ENCODE measurements at places on chromosomes 4 and X. TPM values are rescaled to one million over a fixed set of nuclear protein-coding genes. Genes with fewer than 3 reads are reported as not detected.

- no peak for DNase-seq
These were observed 78.1 kb downstream of the HTRA3 start for GRCh38 chr4:8347660-8348059.

TEX11 gene
- total RNA-seq = not detected

KLHL13 gene
- 46.9 TPM for total RNA-seq

GRCh38 chrX:29435396-29435795 lies 780.0 kb upstream of the MAGEB2 start:
- DNase-seq = no peak

GRCh38 chr4:1081689-1082040 lies 31.7 kb downstream of the RNF212 start:
- no peak for DNase-seq

DNA sequence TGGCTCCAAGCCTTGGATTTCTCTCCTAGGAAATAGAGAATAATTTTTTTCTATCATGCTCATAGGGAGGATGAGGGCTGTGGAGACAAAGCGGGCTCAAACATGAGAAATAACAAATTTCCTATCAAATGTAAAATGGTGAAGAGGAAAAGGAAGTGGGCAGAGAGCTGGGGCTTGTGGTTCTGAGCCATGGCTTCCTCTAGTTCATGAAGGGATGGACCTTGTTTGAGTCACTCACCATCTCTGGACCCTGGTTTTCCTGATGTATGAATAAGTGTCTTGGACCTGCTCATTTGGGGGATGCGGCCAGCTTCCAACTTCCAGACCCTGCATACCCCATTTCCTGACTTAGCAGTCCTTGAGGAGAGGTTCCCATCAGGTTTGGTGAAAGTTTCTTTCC lies 63.0 kb downstream of the MSX1 start:
- DNase-seq = no peak

USP46 gene
- total RNA-seq = 72.4 TPM

FGF13 gene
- 34.2 TPM for total RNA-seq

CXXC4 gene
- total RNA-seq = 21.8 TPM

DNA sequence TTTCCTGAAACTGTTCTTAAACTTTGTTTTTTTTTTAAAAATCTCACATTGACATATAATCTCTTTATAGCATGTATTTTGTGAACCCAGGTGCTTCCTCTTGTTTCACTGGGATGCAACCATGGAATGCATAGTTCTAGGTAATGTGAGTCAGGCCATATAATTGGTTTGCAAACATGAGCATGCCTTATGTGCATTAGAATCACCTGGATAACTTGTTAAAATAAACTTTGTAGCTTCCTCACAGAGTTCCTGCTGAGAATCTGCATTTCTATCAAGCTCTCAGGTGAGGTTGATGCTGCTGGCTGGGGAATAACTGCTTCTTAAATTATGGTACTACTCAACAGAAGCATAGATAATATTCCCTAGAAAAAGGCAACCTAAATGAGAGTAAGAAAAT lies 940.3 kb upstream of the LCORL start:
- DNase-seq = no peak

EPHA5 gene
- total RNA-seq = 108 TPM

SCLT1 gene
- total RNA-seq = 15.6 TPM

ADGRG2 gene
- 0.39 TPM for total RNA-seq

- no peak for DNase-seq
These were observed 40.7 kb downstream of the ANXA3 start for GRCh38 chr4:78592088-78592783.

NAP1L3 gene
- 16.9 TPM for total RNA-seq

GRCh38 chr4:119626420-119626819 lies 2.2 kb downstream of the PDE5A start:
- DNase-seq = no peak

- DNase-seq = no peak
These were observed 99.6 kb downstream of the PCDH18 start for GRCh38 chr4:137432446-137433311.

CCDC110 gene
- 1.3 TPM for total RNA-seq

BLOC1S4 gene
- total RNA-seq = 22.5 TPM

PALLD gene
- 37.5 TPM for total RNA-seq

FOXR2 gene
- total RNA-seq = not detected

GRCh38 chr4:30295652-30296051 lies 424.5 kb upstream of the PCDH7 start:
- no peak for DNase-seq

GRCh38 chr4:182717788-182718583 lies 199.2 kb downstream of the DCTD start:
- DNase-seq = no peak

- DNase-seq = no peak
These were observed 150.9 kb downstream of the BCOR start for GRCh38 chrX:39946822-39947221.

DNA sequence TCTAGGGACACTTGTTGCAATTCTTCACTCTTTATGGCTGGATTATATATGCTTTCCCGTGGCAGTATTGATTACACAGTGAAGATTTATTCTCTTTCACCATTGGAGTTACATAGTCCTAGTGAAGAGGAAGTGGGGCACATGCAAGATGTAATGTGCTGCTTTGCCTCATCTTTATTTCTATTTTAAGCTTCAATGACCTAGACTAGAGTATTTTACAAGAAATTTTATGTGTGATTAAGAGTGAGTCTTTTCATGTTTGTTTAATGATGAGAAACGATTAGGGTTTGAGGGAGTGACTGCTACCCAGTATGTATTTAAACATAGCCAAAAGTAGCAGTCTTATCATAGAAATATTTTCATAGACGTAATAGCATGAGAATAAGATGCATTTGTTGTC lies 30.8 kb downstream of the DIAPH2 start:
- no peak for DNase-seq

DNA sequence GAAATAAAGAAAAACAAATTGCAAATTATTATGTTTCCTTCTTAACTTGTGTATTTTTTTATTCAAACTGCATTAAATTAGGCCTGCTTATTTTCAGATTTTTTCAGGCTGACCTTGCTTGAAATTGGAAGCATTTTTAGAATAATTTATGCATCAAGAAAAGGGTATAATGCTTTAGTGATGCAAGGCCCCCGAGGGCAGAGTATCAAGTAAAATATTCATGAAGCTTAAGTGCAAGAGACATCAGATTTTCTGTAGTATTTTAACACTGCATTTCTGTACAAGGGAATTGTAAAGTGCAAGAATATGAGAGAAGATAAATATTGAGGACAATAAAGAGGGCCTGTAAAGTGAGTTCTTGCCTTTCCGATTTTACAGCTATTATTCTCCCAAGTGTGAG lies 485.8 kb upstream of the ATOH1 start:
- no peak for DNase-seq

DNA sequence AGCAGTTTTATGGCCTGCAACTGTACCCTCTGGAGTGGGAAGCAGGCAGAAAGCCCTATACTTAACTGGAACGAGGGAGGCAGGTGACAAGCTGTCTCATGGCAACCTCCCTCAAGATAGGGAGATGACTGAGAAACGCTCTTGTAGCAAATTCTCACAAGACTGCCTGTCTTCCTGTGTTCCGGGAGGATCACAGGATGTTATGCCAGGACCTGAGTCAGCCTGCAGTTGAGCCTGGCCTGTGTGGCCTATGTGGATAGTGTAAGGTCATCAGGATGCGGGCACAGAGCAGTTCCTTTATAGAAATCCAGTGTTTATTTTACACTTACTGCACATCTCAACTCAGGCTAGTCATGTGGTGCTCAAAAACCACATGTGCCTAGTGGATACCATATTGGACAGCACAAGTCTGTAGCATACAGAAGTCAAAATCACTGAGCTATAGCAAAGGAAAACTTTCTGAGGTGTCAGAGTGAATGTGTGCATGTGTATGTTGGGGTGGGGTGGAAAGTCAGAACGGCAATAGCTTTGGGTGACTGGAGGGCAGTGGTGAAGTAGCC lies 25.2 kb downstream of the TAF7L start:
- no peak for DNase-seq

DNA sequence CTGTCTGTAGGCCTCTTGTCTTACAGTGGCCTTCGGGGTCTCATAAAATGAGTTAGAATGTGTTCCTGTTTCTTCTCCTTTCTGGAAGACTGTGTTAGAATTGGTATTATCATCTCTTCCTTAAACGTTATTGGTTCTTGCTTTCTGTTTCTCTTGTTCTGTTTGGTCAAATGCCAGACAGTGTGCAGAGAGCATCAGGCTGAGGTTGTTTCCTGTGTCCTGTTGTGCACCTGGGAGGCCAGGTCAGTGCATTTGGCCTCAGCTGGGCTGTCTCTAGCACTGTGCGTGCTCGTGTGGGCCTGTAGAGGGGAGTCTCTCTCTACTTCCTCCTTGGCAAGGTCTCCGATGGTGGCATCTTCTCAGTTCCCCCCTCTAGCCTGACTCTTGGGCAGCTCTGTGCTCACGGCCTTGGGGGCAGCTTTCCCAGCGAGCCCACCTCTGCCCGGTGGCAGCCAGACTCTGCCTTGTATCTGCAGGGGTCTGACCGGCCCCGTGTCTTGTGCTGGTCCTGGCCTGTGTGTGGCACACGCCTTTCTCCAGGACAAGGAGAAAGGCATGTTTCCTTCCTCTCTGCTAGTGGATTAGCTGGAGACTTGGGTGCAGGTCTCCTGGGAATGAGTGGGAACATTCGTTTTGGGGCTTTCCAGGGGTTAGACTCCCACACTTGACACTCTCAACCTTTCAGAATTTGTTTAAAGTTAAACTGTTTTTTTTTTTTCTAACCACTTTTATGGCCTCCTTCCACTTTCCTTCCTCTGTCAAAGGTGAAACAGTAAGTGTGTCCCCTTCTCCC lies 62.3 kb downstream of the FAM193A start:
- DNase-seq = no peak

DNA sequence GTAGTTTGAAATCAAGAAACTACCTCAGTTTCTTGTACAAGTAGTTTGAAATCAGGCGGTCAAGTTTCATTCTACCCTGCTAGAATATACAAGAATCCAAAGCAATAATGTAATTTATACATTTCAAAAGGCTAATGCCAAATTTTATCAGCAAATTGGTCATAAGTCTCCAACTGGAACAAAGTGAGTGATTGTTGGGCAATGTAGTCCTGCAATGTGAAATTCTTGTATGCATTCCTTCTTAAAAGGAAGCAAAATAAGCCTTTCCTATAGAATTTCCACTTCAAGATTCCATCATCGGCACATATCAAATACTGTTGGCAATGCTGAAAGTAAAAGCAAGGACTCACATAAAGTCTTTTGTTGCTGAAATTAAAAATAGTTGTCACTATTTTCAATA lies 334.9 kb downstream of the IL1RAPL1 start:
- no peak for DNase-seq

GRCh38 chr4:110198435-110199416 lies at the start of gene ELOVL6:
ELOVL6 (minus strand) TSS chr4:110198615; CDS start chr4:110198335, 280 bp downstream.
- DNase-seq = peak; percentile 82

DNA sequence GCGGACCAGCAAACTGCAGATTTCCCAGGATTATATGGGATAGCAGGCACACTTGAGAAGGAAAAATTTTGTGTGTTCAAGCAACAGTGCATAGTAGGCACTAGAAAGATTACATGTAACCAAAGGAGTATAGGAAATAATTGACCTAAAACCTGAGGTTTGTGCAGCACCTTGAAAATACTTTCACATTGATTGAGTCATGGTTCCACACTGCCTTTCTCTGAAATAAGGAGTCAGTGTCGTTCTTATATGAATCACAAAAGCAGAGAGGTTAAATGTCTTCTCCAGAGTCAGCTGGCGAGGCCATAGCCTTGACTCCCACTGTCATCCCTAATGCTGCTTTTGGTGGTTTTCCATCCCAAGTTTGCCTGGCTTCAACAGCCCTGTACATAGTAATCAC lies 138.9 kb downstream of the SOWAHB start:
- no peak for DNase-seq

DNA sequence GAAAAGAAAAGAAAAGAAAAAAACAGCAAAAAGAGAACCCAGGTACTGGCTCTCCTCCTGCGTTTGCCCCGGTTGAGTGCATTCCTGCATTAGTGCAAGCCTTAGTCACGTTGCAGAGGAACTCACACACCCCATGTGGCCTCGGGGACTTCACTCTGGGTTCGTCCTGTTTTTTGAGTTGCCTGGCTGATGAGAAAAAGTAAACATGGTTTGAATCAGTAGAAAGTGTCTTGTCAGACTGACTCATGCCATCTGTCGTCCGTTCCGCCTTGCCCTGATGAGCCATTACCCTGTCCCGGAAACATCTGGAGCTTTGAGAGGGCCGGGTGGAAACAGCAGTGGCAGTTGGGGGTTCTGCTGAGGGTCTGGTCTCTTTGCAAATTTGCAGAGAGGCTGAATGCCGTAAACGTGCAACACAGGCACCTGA lies 16.3 kb downstream of the CD99 start:
- peak; percentile 29 for DNase-seq

MND1 gene
- total RNA-seq = 2.0 TPM

DNA sequence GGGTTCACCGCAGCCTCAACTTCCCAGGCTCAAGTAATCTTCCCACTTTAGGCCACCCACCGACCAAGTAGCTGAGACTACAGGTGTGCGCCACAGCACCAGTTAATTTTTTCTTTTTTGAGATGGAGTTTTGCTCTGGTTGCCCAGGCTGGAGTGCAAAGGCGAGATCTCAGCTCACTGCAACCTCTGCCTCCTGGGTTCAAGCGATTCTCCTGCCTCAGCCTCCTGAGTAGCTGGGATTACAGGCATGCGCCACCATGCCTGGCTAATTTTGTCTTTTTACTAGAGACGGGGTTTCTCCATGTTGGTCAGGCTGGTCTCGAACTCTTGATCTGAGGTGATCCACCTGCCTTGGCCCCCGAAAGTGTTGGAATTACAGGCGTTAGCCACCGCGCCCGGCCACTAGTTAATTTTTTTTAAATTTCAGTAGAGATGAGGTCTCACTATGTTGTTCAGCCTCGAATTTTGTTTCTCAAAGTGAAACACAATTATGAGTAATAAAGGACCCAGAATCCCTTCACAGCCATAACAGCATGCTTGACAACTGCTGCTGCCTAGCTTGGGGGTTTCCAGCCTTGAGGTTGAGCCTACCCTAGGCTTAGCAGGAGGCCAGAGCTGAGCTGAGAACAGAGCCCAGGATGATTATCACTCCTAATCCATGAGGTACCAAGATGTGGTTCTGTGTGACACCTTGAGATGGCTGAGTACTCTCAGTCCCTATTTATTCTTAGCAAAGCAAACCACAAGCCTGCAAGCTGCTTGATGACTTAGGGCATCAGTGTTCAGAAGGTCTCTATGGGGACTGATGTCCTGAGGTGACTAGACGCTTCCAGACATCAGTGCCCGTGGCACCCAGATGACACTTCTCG lies 41.6 kb upstream of the NKRF start:
- DNase-seq = no peak

GRCh38 chrX:66410806-66411205 lies 228.1 kb downstream of the EDA2R start:
- DNase-seq = no peak

- DNase-seq = no peak
These were observed 58.6 kb downstream of the DDX60L start for GRCh38 chr4:168421671-168422070.

DUSP9 gene
- total RNA-seq = 0.61 TPM

SPANXA1 gene
- total RNA-seq = not detected

FAM9C gene
- not detected for total RNA-seq

CT45A10 gene
- total RNA-seq = not detected

DNA sequence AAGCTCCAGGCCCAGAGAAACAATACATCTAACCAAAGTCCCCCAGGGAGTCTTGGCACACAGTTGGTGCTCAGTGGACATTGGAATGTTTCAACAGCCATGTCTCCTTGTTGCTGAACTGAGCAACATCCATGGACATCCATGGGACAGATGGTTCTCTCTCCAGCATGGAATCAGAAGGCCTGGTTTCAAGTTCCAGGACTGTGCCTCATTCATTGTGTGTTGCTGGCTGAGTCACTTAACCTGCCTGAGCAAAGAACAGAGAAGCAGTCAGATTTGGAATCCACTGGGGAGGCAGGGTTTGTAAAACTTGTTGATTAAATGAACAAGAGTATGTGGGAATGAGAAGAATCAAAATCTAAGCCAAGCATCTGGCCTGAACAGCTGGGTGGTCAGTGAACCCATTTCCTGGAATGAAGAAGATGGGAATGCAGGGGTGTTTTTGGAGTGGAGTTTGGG lies 147.9 kb downstream of the CHIC2 start:
- DNase-seq = no peak
